Activated T-helper 2 cell treated with anti-CD3 and anti-CD28 coated beads, Interferon-gamma antibody, Interleukin-2, Interleukin-4, amounts not matched to agents 10 μg/mL and 5 μg/mL and 100 μg/mL, durations not matched to agents 14 hours and 24 hours and 36 hours (primary cell): ENCODE measurements at places on chromosomes 12 and 14.

- DNase-seq: no peak
- H3K27ac ChIP-seq: no peak overlapping the region
- no peaks in the 10 kb centered on the region for H3K4me1 ChIP-seq
- no peaks in the 10 kb centered on the region for H3K27me3 ChIP-seq
These were observed 33.8 kb downstream of the DCP1B start for GRCh38 chr12:1970331-1970900.

- DNase-seq: no peak
- peaks cover 31% of the 10 kb centered on the region for H3K4me1 ChIP-seq
- H3K27me3 ChIP-seq: peaks cover 28% of the 10 kb centered on the region
- H3K4me3 ChIP-seq: peak overlapping the region; percentile 82
- peak overlapping the region; percentile 91 for H3K27ac ChIP-seq
These were observed 696 bp upstream of the GPHN start for GRCh38 chr14:66507181-66507721.

GRCh38 chr14:75549169-75549568 is 26.9 kb downstream of the BATF start:
- H3K27ac ChIP-seq: peak overlapping the region; percentile 64
- peaks cover 48% of the 10 kb centered on the region for H3K4me1 ChIP-seq
- H3K36me3 ChIP-seq: peaks cover 52% of the 10 kb centered on the region
- DNase-seq: no peak
- H3K4me3 ChIP-seq: no peak overlapping the region

DNA sequence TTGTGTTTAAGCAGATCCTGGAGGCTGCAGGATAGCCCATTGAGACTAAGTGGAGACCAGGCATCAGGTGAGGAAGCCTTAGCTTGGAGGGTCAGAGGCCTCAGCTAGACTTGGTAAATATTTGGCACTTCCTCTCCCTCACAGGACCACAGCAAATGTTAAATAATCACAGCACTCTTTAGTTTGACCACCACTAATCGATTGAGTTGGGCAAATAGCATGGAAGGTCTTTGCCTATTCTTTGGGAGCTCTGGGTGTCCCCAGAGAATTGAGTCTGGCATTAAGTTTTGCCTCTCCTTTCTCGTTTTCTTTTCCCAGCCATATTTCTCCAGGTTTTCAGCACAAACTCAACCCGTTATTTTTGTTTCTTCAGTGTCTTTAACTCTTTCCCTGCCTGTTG is 61.4 kb downstream of the ETV6 start:
- H3K36me3 ChIP-seq: peaks cover 39% of the 10 kb centered on the region
- no peaks in the 10 kb centered on the region for H3K27me3 ChIP-seq
- no peak for DNase-seq
- H3K27ac ChIP-seq: no peak overlapping the region
- H3K4me1 ChIP-seq: peaks cover 37% of the 10 kb centered on the region

GRCh38 chr12:82182601-82183190 is 175.5 kb downstream of the CCDC59 start:
- H3K4me1 ChIP-seq: no peaks in the 10 kb centered on the region
- no peak for DNase-seq
- no peak overlapping the region for H3K4me3 ChIP-seq
- H3K27me3 ChIP-seq: no peaks in the 10 kb centered on the region
- H3K36me3 ChIP-seq: no peaks in the 10 kb centered on the region

DNA sequence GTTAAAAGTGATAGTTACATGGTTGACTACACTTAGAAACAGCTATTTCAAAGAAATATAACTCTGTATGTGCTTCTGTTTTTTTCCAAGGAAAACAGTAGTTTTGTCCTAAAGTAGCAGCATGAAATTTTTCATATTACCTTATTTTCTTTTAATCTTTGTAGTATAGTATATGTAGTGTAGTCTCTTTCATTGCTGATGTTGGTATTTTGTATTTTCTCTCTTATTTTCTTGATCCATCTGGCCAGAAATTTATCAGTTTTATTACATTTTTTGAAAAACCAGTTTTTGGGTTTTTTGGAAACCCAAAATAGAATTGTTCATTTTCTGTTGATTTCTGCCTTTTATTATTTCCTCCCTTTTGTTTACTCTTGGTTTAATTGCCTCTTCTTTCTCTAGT is 6.4 kb upstream of the RNU6-8 start:
- no peak for DNase-seq
- peaks cover 28% of the 10 kb centered on the region for H3K27me3 ChIP-seq
- H3K27ac ChIP-seq: no peak overlapping the region
- H3K36me3 ChIP-seq: no peaks in the 10 kb centered on the region

DNA sequence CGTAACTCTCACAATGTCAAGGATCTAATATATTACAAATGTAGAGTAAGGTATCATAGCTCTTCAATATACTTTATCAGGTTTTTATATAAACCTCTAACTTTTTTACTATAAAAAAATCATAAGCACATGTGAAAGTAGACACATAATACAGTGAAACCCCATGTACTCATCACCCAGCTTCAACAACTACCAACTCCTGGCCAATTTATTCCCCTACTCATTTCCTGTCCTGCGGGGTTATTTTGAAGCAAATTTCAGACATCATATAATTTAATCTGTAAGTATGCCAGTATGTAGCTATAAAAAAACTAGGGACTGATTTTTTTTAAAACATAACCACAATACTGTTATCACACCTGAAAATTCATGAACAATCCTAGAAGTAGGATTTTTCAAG is 47.7 kb downstream of the NOPCHAP1 start:
- peaks cover 15% of the 10 kb centered on the region for H3K36me3 ChIP-seq
- H3K27me3 ChIP-seq: no peaks in the 10 kb centered on the region
- no peak for DNase-seq
- H3K4me3 ChIP-seq: no peak overlapping the region

DNA sequence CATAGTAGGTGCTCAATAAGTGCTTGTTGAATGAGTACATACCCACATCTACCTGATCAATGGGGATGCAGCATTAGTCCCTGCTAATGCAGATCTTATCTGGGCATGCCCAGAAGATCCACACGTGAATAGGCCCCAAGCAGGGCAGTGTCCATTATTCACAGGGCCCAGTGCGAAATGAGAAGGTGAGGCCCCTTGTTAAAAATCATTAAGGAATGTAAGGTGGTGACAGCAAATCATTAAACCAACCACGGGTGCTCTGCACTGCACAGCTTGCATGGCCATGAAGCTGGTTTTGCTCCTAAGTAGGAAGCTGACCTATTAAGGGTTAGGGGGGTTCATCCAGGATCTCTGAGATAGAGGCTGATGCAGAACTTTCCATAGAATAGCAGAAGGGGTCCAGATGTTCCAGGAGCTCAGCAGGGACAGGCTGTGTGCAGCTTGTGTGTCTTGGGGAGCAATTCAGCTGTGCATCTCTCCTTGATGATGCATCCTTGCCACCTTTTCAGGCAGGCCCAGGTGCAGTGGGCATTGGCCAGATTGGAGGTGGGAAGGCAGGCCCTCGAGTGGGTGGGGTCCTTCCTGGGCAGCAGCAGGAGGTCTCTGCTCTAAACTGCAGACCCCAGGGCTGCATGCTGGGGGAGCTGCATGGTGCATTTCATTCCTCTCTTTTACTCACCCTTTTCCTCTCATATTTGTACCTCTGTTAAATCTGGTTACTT is 231.3 kb upstream of the PWP1 start:
- H3K27me3 ChIP-seq: no peaks in the 10 kb centered on the region
- no peak overlapping the region for H3K4me3 ChIP-seq
- DNase-seq: no peak
- no peak overlapping the region for H3K27ac ChIP-seq

GRCh38 chr12:123260081-123260480 is 11.6 kb downstream of the CDK2AP1 start:
- no peak for DNase-seq
- H3K36me3 ChIP-seq: peaks cover 80% of the 10 kb centered on the region
- no peak overlapping the region for H3K27ac ChIP-seq
- peaks cover 7% of the 10 kb centered on the region for H3K4me1 ChIP-seq
- H3K4me3 ChIP-seq: no peak overlapping the region

DNA sequence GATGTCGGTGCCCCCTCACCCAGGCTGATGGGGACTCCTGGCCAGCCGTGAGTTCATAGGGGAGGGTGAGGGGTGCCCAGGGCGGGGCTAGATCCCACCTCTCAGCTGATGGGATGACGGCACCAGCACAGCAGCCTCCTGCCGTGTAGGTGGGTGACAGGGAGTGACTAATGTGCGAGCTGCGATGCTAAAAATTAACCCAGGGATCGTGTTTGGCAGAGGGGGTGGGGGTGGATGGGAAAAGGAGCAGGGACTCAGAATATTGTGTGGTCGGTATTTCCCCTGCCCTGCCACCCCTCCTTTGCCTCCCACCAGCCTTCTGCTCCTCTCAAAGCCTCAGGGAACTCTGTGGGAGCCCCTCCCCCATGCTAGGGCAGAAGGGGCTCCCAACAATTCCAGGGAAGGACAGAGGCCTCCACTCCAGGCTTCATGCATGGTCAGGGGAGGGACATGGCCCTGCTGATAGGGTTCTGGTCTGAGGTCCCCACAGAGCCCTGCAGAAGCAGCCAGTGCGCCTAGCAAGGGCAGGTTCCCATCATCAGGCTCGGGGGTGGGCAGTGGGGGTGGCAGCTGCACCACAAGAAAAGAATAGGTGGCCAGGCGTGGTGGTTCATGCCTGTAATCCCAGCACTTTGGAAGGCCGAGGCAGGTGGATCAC is 12.5 kb downstream of the TAMALIN start:
- H3K36me3 ChIP-seq: no peaks in the 10 kb centered on the region
- DNase-seq: no peak
- H3K4me1 ChIP-seq: peaks cover 20% of the 10 kb centered on the region
- H3K27ac ChIP-seq: no peak overlapping the region

GRCh38 chr12:52120951-52121823 is 41.7 kb downstream of the SMIM41 start:
- peaks cover 10% of the 10 kb centered on the region for H3K27me3 ChIP-seq
- no peak for DNase-seq
- no peak overlapping the region for H3K27ac ChIP-seq
- no peak overlapping the region for H3K4me3 ChIP-seq

DNA sequence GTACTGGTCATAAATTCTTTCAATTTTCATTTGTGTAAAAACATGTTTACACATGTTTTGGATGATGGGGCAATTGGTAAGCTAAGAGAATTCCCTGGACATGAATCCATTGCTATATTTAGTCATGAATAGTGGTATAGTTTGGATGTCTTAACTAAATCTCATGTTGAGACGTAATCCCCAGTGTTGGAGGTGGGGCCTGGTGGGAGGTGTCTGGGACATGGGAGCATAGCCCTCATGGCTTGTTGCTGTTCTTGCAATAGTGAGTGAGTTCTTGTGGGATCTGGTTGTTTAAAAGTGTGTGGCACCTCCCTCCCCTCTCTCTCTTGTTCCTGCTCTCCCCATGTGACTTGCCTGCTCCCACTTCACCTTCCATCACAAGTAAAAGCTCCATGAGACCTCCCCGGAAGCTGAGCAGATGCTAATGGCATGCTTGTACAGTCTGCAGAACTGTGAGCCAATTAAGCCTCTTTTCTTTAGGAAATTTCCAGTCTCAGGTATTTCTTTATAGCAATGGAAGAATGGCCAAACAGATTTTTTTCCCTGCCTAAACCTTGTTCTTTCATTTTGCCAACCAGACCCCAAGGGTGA is 33.6 kb downstream of the CTSG start:
- DNase-seq: no peak
- no peaks in the 10 kb centered on the region for H3K27me3 ChIP-seq
- H3K4me3 ChIP-seq: no peak overlapping the region
- H3K4me1 ChIP-seq: peaks cover 5% of the 10 kb centered on the region
- H3K27ac ChIP-seq: no peak overlapping the region
- no peaks in the 10 kb centered on the region for H3K36me3 ChIP-seq

DNA sequence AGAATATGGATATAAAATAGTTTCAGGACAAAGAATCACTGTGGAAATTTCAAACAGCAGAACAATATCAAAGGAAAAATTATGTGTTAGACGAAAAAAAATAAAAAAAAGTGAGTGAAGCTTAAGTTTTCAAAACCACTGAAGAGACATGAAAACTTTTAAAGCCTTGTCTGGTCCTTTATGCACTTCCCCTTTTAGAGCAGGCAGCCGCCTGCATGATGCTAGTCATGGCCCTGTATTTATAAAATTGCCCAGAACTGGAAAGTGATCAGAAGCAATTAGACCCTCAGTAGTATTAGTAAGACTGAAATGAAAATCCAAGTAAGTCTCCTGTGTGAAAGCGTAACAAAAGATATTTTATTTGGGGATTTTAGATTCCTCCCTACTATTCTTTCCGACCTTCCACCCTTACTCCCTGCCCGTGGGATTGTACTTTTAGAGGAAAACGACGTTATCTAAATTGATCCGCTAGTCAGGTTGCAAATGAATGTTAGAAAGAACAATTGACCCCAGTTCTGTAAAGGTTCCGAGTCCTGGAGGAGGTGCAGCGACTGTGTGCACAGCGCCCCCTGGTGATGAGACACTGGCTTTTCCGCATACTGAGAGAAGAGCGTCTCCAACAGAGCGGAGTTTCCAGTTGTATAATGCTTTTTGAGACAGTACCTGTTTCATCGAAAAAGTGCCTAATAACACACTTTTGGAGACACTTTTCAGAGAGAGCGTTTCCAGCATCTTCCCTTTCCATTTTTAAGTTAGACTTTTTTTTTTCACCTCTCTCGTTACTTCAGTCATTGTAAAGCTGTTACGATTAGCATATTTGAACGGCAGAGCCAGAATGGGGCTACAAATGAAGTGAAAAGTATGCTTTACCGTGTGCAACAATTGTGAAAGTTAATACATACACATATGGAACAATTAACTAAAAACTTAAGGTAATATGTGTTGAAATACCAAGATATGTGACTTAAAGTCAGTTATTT is 12.4 kb downstream of the MGST1 start:
- no peaks in the 10 kb centered on the region for H3K4me1 ChIP-seq
- H3K4me3 ChIP-seq: no peak overlapping the region
- H3K27me3 ChIP-seq: no peaks in the 10 kb centered on the region

DNA sequence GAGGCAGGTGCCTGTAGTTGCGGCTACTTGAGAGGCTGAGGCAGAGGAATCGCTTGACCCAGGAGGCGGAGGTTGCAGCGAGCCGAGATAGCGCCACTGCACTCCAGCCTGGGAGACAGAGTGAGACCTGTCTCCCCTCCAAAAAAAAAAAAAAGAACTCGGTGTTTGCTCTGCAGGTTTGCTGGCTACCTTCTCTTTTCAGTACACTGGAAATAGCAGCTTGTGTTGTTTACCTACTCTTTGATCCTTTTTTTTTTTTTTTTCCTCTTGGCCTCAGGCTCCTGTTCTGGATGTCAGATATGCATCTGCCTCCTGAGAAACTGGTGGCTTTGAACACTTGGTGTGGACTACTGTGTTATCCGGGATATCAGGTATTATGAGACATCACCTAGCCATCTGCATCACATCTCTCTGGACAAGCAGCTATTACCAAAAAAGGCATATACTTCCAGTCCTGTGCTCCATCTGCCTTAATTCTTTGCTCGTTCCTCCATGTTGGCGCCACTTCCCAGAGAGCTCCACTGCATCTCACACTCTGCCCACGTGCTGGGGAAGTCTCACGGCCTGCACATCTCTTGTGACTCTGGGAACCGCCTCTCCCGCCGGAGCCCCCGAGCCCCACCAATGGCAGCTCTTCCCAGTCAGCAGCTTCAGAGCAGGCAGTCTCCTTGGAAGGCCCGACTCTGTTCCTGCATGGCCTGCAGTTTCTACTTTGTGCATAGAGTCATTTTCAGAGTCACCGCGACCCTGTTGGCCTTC is 50.9 kb upstream of the TRAF3 start:
- peaks cover 52% of the 10 kb centered on the region for H3K36me3 ChIP-seq
- H3K27ac ChIP-seq: no peak overlapping the region
- no peaks in the 10 kb centered on the region for H3K27me3 ChIP-seq

GRCh38 chr12:52082988-52083637 is 3.6 kb downstream of the SMIM41 start:
- peaks cover 3% of the 10 kb centered on the region for H3K4me1 ChIP-seq
- peaks cover 7% of the 10 kb centered on the region for H3K36me3 ChIP-seq
- peaks cover 8% of the 10 kb centered on the region for H3K27me3 ChIP-seq
- H3K4me3 ChIP-seq: no peak overlapping the region
- peak; percentile 43 for DNase-seq
- H3K27ac ChIP-seq: no peak overlapping the region
